ENCODE measurements at places on chromosomes 6 and 20.

GRCh38 chr6:107622269-107622668, 132.4 kb downstream of the SOBP start:
- H3K4me1 ChIP-seq: peaks cover 4% of the 10 kb centered on the region
- no peaks in the 10 kb centered on the region for H3K27me3 ChIP-seq
- no peak overlapping the region for H3K4me3 ChIP-seq
- H3K27ac ChIP-seq: no peak overlapping the region

GRCh38 chr6:53336070-53336469, 12.7 kb downstream of the ELOVL5 start:
- no peaks in the 10 kb centered on the region for H3K27me3 ChIP-seq
- H3K27ac ChIP-seq: no peak overlapping the region
- H3K4me3 ChIP-seq: no peak overlapping the region
- peaks cover 2% of the 10 kb centered on the region for H3K36me3 ChIP-seq

- no peak overlapping the region for H3K4me3 ChIP-seq
- H3K36me3 ChIP-seq: no peaks in the 10 kb centered on the region
- H3K27me3 ChIP-seq: no peaks in the 10 kb centered on the region
- H3K27ac ChIP-seq: no peak overlapping the region
These were observed 7.4 kb downstream of the FKBP5 start for GRCh38 chr6:35681298-35681697.

DNA sequence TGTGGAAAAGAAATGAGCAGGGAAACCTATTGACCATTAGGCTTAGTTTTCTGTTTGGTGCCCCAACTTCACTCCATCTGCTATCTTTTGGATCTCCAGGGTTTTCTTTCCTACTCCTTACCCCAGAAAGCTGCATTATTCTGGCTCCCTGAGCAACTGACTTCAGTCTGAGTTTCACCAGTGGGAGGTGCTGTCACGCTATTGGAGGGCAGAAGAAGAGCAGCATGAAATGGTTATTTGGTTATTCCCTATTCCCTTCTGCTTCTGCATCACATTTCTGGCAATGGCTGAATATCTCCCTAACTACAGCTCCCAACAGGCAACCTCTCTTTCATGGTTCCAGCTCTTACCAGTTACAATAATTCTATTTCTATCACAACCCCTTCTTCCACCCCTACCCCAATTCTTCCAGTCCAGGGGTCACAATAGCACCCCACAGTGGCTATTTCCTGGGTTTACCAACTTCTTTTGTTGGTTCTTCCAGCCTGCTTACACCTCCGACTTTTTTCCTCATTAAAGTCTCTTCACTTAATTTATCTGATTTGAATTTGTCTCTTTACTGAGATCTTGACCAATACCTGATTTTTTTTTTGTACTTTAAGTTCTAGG, 311.5 kb downstream of the PLCB1 start:
- DNase-seq: peak; percentile 18
- no peaks in the 10 kb centered on the region for H3K4me1 ChIP-seq
- H3K4me3 ChIP-seq: no peak overlapping the region
- no peaks in the 10 kb centered on the region for H3K36me3 ChIP-seq

- no peak overlapping the region for H3K27ac ChIP-seq
- no peaks in the 10 kb centered on the region for H3K4me1 ChIP-seq
- no peaks in the 10 kb centered on the region for H3K27me3 ChIP-seq
- H3K36me3 ChIP-seq: peaks cover 15% of the 10 kb centered on the region
These were observed 11.9 kb upstream of the CPNE5 start for GRCh38 chr6:36851149-36851614.

DNA sequence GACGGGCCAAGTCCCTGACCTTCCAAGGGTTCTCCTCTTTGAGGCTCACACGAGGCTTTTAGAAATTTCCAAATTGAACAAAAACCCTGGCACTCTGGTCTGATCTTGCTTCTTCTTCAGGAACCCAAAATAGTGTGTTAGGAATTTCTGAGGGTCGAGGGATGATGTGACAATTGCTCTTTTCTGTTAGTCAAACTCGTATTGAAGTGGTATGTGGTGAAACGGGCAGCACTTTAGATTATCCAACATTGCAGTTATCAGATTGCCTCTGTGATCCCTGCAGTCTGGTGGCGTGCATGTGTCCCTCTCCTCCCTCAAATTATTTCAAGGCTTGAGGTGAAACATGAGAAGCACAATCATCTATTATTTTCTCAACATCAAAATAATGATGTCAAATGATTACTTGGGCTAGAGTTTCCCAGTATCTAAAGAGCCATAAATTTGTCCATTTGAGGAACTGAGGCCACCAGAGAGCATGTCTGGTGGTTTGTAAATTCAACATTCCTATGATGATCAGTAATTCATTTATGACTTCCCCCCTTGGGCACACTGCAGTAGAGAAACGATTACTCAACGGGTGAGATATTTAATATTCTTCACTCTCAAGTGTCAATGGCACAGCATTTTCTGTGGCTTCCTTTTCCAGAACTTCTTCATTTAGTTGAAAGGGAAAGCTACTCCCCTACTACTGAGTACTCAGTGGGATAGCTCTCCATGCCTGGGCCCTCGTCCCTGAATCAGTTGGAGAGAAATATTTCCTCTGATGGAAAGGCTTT, 308.6 kb upstream of the MAP3K7 start:
- DNase-seq: no peak
- no peaks in the 10 kb centered on the region for H3K36me3 ChIP-seq
- no peaks in the 10 kb centered on the region for H3K27me3 ChIP-seq
- H3K27ac ChIP-seq: no peak overlapping the region
- H3K4me1 ChIP-seq: no peaks in the 10 kb centered on the region

- 0 out of 2 replicates have a peak, but pooled peaks cover 2% of the 10 kb centered on the region for H3K36me3 ChIP-seq
- H3K27ac ChIP-seq: no peak overlapping the region
- peak overlapping the region; percentile 71 for H3K4me3 ChIP-seq
- no peaks in the 10 kb centered on the region for H3K27me3 ChIP-seq
These were observed 740 bp downstream of the NELFCD start for GRCh38 chr20:58981628-58982364.

GRCh38 chr6:69584913-69585729, 211.7 kb downstream of the LMBRD1 start:
- H3K27me3 ChIP-seq: no peaks in the 10 kb centered on the region
- no peaks in the 10 kb centered on the region for H3K4me1 ChIP-seq
- DNase-seq: no peak
- no peaks in the 10 kb centered on the region for H3K36me3 ChIP-seq
- H3K4me3 ChIP-seq: no peak overlapping the region

DNA sequence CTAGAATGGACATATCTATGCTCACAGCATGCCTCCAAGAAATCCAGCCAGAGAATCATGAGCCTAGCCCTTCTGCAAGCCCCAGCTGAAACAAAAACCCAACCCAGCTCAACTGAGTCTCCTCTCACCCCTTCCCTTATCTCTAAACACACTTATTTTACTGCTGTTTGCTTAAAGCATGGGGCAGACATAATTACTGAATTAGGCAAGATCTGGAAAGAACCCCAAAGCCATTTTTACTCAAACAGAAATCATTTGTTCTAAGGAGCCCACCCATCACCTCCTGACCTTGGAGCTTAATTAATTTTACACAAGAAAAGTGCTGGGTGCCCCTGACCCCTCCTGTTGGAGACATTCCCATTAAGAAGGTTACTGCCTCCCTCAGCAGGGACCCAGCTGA, 291.6 kb downstream of the MAFB start:
- no peak overlapping the region for H3K27ac ChIP-seq
- H3K4me3 ChIP-seq: no peak overlapping the region
- 0 out of 2 replicates have a peak, but pooled peaks cover 1% of the 10 kb centered on the region for H3K4me1 ChIP-seq
- no peaks in the 10 kb centered on the region for H3K36me3 ChIP-seq
- no peaks in the 10 kb centered on the region for H3K27me3 ChIP-seq

GRCh38 chr20:58708246-58708931, 15.8 kb downstream of the NPEPL1 start:
- no peaks in the 10 kb centered on the region for H3K4me1 ChIP-seq
- no peak overlapping the region for H3K27ac ChIP-seq
- no peak for DNase-seq
- peaks cover 5% of the 10 kb centered on the region for H3K36me3 ChIP-seq
- no peak overlapping the region for H3K4me3 ChIP-seq

- no peak overlapping the region for H3K27ac ChIP-seq
- peak overlapping the region; percentile 80 for H3K4me3 ChIP-seq
- peaks cover 1% of the 10 kb centered on the region for H3K4me1 ChIP-seq
These were observed 33.2 kb downstream of the PHACTR1 start for GRCh38 chr6:12749531-12750379.

DNA sequence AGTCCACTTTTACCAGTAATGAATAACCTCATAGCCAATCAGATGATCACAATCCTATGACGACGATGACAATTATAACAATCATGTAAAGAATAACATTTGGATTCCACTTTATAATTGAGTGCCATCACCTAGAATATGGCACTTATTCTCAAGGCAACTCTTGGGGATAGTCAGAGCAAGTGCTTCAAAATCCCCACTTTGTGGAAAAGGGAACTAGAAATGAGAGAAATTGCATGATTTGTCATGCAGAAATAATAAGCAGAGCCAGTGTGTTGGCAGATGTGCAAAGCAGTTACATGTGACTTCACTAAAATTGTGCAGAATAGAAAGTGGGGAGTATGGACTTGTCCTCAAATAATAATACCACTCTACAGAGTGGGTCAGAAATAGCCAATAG, 41.3 kb downstream of the FRK start:
- H3K4me3 ChIP-seq: no peak overlapping the region
- DNase-seq: no peak
- H3K36me3 ChIP-seq: no peaks in the 10 kb centered on the region
- H3K27ac ChIP-seq: no peak overlapping the region
- no peaks in the 10 kb centered on the region for H3K4me1 ChIP-seq
- no peaks in the 10 kb centered on the region for H3K27me3 ChIP-seq

- DNase-seq: no peak
- no peaks in the 10 kb centered on the region for H3K4me1 ChIP-seq
- no peak overlapping the region for H3K4me3 ChIP-seq
- H3K27me3 ChIP-seq: no peaks in the 10 kb centered on the region
These were observed 17.0 kb downstream of the PHF20 start for GRCh38 chr20:35788796-35789195.

DNA sequence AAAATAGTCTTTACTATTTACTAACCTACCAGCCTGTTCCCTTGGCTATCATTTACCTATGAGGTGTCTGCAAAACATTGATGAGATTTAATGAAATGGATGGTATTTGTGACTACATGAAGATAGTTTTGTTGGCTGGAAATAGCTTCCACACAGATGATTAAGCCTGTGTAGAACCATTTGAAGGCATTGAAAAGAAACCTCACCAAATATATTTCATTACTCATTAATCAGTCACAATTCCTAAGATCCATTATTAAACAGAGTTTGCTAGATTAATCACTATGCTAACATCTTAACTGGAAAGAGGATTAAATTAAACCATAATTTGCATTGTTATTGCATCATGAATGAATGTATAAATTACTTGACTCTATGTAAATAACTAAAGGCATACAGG, 560.3 kb downstream of the BMP2 start:
- H3K4me1 ChIP-seq: no peaks in the 10 kb centered on the region
- no peak for DNase-seq
- H3K27me3 ChIP-seq: no peaks in the 10 kb centered on the region
- H3K27ac ChIP-seq: no peak overlapping the region
- H3K4me3 ChIP-seq: no peak overlapping the region

GRCh38 chr20:20492521-20493332, 124.8 kb downstream of the INSM1 start:
- H3K4me3 ChIP-seq: no peak overlapping the region
- H3K4me1 ChIP-seq: peaks cover 5% of the 10 kb centered on the region
- H3K36me3 ChIP-seq: no peaks in the 10 kb centered on the region
- H3K27me3 ChIP-seq: no peaks in the 10 kb centered on the region

GRCh38 chr20:25016471-25016870, 23.9 kb upstream of the APMAP start:
- H3K4me1 ChIP-seq: peaks cover 3% of the 10 kb centered on the region
- no peak overlapping the region for H3K4me3 ChIP-seq
- H3K36me3 ChIP-seq: no peaks in the 10 kb centered on the region
- H3K27me3 ChIP-seq: no peaks in the 10 kb centered on the region

GRCh38 chr20:18728165-18728869, 85.3 kb upstream of the SCP2D1 start:
- no peaks in the 10 kb centered on the region for H3K27me3 ChIP-seq
- peaks cover 5% of the 10 kb centered on the region for H3K4me1 ChIP-seq
- H3K4me3 ChIP-seq: no peak overlapping the region
- no peak for DNase-seq

DNA sequence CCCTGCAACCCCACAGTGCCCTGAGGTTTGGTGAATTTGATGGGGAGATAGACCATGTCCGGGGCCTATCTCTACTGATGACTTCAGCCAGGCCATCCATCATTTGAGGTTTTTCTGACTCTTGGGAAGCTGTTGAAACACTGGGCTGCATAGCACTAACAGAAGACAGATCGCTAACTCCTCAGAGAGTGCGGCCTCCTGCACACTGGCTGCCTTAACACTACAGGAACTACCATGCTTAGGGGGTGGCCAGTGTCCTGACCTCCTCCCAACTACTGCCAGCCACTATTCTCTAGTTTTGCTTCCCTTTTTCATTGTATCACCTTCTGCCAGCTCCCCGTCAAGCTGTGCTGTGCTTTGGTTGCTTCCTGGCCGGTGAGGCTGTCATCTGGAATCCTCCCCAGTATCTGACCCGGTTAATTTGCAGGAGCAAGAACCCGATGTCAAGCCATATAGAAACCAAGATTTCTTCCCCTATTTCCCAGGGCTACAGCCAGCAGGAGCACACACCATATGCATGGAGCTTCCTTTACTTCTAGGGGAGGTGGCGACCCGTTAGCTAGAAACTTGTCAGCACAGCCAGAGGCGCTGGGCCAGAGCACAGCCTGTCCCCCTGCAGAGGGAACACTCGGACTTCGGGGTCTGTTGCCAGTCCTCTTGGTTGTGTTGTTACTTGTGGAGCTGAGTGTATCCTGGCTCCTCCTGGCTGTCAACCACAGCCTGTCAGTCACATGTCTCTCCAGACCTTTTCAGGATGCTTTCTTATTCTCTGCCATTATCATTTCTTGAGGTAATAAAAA, 57.3 kb upstream of the TRAF3IP2 start:
- peaks cover 5% of the 10 kb centered on the region for H3K4me1 ChIP-seq
- H3K4me3 ChIP-seq: no peak overlapping the region
- no peaks in the 10 kb centered on the region for H3K27me3 ChIP-seq
- no peaks in the 10 kb centered on the region for H3K36me3 ChIP-seq

DNA sequence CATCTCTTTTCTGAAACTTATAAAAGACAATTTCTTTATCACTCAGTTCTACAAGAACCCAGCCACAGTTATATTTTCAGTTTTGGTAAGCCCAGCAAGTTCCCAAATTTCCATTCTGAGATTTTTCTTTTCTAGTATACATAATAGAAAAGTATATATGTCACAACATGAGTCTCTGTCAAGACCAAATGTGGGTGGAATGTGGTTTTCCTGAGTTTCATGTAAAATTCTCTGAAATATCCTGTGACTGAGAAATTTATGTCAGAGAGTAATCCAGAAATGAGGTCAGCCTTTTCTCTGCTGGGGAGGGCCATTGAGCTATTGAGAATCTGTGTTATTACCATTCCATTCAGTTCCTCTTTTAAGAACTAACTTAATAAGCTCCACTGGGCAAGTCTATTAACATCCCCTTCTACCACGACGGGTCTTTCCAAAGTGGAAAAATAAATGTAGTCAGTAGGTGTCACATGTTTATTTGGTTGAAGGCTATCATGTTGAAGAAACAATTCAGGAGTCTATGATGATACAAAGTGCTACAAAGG, 100.7 kb upstream of the HMGN3 start:
- no peak for DNase-seq
- no peaks in the 10 kb centered on the region for H3K4me1 ChIP-seq
- H3K4me3 ChIP-seq: no peak overlapping the region
- no peaks in the 10 kb centered on the region for H3K36me3 ChIP-seq

Data from iPS DF 6.9 (cell line).